ENCODE measurements at places on chromosomes 7 and 10.

GRCh38 chr10:624312-624604 is 65.2 kb downstream of the DIP2C start:
- no peak for DNase-seq

- DNase-seq, result no peak
These were observed 308.7 kb upstream of the BMPER start for GRCh38 chr7:33596686-33597085.

- DNase-seq, result no peak
These were observed 189.9 kb upstream of the CXCL12 start for GRCh38 chr10:44574596-44575480.

DNA sequence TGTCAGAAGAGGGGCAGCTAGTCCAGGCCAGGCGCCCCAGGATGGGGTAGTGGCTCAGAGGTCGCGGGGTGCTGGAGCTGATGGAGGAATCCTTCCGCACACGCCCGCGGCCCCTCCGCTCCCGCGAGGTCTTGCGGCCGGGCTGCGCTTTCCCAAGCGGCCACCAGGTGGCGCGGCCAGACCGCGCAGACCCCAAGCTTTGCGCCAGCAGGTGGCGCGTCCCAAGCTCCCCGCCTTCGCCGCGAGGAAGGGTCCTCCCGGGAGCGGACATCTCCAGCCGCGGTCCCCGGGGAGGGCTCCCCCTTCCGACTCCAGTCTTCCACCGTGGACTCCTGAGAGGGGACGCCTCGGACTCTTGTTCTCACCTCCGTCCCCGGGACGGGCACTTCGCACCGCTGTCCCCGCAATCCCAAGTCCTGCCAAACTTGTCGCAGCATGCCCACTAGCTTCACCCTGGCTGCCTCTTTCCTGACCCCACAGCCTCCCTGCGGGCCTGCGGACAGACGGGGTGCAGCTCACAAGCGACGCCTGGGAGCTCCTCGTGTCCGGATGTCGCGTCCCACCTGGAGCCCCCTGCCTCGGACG is 19.4 kb downstream of the KCNK18 start:
- DNase-seq, result no peak

GRCh38 chr10:124646483-124647352 is 97.5 kb downstream of the FAM53B start:
- DNase-seq, result no peak

GRCh38 chr10:70513848-70514309 is 35.3 kb downstream of the PALD1 start:
- DNase-seq, result no peak

DNA sequence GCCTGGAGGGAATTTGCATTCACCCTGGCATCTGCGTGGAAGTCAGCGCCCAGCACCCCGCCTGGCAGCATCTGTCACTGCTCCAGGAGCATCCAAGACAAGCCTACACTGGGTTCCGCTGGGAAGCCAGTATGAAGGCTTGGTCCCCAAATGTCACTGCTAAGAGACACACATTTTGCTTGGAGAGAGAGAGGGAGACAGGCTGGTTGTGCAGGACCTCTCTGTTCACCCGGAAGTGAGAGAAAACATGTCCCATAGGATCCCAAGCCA is 119.5 kb downstream of the SEC23IP start:
- DNase-seq, result no peak

GRCh38 chr10:78556705-78557432 is 511.9 kb upstream of the ZMIZ1 start:
- no peak for DNase-seq

DNA sequence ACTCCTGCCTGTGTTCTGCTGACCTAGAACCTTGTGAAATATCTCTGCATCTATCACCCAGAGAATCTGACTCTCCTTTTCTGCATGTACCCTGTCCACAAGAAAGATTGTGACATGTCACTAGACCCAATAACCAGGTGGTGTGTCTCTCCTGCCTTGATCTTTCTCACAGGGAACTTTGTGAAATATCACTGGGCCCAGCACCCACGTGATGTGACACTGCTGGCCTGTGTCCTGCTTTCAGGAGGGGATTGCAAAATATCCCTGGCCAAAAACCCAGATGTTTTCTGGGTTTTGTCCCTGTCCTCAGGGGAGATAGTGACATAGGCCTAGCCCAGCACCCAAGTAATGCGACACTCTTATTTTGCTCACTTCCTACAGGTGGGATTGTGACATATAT is 10.1 kb upstream of the ZNF107 start:
- no peak for DNase-seq

DNA sequence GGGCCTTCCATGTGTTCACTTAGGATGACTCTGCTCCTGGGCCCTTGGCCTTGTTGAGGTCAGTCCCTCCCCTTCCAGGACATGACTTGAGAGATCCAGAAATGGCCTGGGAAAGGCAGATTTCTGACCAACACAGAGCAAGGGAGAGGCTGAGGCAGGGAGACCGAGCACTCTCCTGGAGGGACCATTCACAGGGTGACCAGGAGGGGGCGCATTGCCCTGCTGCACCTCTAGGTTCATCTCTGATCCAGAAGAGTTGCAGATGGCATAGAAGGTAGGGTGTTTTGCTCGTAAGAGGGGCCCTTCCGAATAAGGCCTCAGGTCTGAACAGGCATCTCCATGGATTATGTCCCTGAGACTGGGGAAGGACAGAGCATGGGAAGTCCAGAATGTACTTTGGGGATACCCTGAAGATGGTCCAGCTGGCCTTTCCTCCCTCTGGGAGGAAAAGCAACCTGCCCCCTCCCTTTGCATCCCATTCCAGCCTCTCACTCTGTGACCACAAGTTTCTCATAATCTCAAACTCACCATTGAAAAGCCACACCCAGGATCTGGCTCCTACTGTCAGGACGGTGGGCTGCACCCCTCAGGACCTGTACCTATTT is 6.6 kb downstream of the DMBT1 start:
- no peak for DNase-seq

- no peak for DNase-seq
These were observed 14.4 kb downstream of the SPOCK2 start for GRCh38 chr10:72073708-72074573.

DNA sequence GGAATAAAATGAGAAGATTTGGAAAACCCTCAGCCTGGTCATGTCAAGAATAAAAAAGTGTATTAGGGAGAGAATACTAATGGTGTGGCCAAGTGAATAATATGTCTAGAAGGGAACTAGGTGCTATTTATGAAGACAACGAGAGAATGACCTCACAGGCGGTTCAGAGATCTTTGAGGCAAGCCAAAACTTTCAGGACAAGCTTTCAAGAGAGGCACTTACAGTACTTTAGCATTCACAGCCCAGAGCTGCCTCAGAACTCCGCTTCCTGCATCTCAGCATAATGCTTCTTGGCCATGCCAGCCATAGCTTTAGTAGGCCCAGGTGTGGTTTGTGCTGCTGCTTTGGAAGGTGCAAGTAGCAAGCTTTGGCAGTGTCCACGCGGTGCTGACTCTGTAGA is 37.2 kb upstream of the CCDC7 start:
- DNase-seq, result no peak

GRCh38 chr7:70419526-70420380 is 712.2 kb upstream of the GALNT17 start:
- no peak for DNase-seq

DNA sequence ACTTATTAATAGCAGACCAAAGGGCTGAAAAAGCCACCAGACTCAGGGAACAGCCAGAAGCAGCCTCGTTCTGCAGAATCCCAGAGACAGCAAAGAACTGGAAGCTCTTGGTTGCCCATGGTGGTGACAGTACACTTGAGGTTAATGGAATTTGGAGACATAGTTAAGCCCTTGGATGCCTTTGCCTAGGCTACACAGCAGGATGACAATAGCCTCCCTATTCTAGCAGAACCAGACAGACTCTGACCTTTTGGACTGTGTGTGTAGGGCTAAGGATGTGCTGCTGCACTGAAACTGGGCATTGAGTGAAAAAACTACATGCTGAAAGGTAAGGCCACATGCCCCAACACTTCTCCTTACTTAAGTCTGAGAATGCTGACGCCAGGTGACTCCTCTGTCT is 22.7 kb downstream of the OTUD1 start:
- no peak for DNase-seq

DNA sequence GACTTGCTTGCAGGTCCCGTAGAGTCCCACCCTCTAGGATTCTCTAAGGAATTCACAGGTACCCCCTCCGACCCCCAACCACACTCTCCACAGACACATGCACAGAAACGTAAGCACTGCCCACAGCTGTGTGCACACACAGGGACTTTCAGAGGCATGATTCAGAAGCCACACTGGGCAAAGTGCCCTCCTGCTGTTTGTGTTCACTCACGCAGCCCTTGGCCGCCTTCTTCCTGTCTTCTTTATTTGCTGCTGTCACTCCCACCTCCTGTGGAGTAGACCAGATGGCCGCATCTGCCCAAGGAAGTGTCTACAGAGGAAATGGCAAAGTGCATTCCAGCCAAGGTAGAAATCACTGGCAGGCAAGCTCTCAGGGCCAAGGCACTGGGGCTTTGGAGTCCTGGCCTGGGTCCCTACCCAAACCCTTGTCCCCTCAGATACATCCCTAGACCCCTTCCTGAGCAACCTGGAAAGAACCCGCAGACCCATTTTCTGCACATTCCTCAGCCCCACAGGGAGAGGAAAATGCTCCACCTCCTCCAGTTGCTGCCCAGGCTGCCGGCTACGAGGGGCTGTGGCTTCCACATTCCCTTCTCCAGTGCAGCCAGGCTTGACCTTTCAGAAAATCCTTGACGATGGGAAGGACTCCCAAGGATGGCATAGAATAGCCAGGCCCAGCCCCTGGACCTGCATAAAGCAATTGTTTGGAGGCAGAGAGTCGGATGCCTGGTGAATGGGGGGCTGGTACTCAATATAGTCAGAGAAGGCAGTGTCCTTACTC is 21.6 kb upstream of the GIMAP8 start:
- peak; percentile 48 for DNase-seq

- DNase-seq, result no peak
These were observed 763.3 kb downstream of the MAGI2 start for GRCh38 chr7:78690174-78690573.

- DNase-seq, result no peak
These were observed 9.6 kb upstream of the FRMPD2 start for GRCh38 chr10:48284002-48284546.

DNA sequence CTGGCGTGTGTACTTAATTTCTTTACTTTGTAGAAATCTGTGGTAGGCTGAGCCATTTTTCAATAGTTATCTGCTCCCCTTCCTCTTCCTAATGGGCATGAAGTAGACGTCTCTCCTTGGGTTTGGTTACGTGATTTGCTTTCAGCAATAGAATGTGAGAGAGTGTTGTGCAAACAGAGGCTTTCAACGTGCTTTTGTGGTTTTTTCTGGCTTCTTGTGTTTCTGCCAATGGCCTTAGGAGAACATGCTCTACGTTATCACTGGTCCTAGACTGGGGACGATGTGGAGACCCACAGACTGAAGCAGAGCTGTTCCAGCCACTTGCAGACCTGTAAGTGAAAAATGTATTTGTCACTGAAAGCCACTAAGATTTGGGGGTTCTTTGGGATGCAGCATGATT is 107.2 kb upstream of the NPTX2 start:
- DNase-seq, result no peak

- no peak for DNase-seq
These were observed 55.1 kb downstream of the SDK1 start for GRCh38 chr7:3356173-3356572.

GRCh38 chr7:149625340-149625946 is 127.8 kb upstream of the ZNF746 start:
- peak; percentile 31 for DNase-seq

GRCh38 chr7:95491634-95492314 is 6.0 kb downstream of the ASB4 start:
- no peak for DNase-seq

DNA sequence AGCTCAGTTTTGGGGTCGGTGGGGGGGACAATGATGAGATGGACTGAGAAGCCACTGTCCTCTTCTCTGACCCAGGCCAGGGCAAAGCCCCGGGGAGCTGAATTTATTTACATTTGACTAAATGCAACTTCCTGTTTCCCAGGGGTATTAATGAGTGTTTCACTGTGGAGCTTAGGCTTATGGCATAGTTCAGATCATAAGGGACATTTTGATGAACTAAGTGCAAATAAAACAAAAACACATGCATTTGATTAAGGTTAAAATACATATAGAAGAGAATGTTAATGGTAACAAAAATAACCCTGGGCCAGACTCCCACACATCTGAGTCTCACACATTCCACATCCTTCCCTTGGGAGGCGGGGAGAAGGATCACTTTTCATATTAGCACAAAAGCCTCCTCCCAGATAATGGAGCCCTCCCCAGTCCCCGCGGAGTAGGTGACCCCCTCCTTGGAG is 320.6 kb downstream of the FRMD4A start:
- no peak for DNase-seq
